Left ventricle myocardium inferior (tissue), 1 donor: ENCODE measurements at places on chromosomes 3 and 15. TPM values are rescaled to one million over a fixed set of nuclear protein-coding genes. Genes with fewer than 3 reads are reported as not detected.

GRCh38 chr3:188202358-188203138 is 48.6 kb downstream of the LPP start:
- no peak for DNase-seq

Gene CLEC3B
- total RNA-seq, result 80.8 TPM

Gene EFCAB12
- total RNA-seq, result not detected

DNA sequence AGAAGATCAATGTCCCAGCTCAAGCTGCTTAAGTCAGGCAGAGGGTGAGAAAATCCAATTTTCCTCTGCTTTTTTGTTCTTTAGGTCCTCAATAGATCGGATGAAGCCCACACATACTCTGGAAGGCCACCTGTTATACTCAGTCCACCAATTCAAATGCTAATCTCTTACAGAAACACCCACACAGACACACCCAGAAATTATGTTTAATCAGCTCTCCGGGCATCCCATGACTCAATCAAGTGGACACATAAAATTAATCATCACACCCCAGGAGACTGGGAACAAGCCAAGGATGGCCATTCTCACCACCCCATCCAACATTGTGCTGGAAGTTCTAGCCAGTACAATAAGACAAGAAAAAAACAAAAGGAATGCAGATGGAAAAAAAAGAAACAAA is 67.8 kb upstream of the SLC24A5 start:
- DNase-seq, result no peak

Gene RTP1
- total RNA-seq, result not detected

Gene AADAC
- total RNA-seq, result not detected

Gene MTHFS
- total RNA-seq, result 21.4 TPM

DNA sequence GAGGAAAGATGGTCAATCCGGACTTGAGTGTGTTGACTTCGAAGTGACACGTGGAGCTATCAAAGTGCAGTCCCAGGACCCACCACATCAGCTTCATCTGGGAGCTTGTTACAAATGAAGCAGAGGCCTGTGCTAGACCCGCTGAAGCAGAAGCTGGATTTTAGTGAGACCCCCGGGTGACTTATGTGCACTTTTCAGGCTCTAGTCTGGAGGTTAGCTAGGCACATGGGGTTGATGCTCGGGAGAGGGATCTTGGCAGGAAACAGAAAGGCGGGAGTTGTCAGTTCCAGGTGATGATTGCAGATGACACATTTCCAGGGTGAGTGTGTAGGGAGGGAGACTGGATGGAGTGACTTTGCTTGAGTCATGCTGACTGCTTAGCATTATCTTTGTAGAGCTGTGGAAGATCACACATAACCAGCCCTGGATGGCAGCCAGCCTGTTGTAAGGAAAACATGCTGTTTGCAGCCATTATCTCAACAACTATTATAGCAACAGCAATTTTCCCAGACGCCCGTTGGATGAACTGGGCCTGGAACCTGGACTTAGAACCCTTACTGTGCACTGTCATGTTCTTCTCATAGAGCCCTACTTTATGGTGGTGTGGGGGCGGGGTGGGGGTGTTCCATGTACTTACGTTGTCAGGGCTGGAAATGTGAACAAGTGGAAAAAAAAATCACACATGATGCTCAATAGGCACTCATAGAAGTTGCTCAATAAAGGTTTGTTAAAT is 122.4 kb downstream of the THSD4 start:
- peak; percentile 83 for DNase-seq

GRCh38 chr15:43534897-43535296 is 17.5 kb downstream of the MAP1A start:
- DNase-seq, result no peak

DNA sequence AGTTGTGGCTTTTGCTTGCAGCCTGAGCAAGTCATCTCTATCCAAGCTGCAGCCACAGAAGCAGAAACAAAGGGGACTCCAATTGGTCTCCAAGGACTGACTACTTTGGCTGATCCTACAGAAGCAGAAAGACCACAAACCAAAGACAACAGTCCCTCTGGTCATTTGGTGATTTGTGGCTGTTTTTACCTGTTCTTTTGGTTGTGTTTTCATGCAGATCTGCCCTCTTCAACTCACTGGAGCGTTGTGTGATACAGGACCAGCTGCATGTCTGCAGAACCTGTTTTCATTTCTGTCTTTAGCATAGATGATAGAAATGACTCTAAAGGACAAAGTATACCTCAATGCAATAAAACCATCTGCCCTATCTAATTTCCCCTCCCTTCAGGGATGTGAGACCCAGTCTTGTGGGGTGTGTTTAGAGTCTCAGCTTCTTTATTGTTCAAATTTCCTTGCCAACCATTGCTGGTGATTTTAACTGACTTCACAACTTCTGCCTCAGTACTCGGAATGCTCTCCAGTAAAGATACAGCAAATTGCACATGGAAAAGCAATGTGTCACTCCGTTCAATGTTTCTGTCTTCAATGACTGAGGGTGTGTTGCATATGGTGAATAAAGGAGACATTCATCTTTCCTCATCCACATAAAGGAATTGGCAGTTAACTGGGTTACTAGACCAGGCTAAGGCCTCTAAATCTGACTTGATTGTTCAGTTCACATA is 48.9 kb upstream of the SLC7A14 start:
- no peak for DNase-seq

DNA sequence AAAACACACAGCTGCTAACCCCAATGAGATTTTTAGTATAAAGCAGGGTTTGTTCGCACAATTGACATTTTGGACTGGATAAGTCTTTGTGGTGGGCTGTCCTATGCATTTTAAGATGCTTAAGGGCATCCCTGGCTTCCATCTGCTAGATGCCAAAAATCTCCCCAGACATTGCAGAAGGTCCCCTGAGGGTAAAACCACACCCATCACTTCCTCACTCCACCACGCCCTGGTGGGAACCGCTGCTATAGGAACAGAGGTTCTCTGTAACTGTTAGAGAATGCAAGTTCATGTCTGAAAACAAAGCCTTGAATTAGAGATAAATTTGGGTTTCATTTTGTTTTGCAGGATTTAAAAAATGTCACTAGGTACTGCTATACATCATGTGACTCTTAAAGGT is 67.7 kb downstream of the ARHGEF26 start:
- no peak for DNase-seq
